ENCODE measurements at places on chromosomes 13 and 19.

DNA sequence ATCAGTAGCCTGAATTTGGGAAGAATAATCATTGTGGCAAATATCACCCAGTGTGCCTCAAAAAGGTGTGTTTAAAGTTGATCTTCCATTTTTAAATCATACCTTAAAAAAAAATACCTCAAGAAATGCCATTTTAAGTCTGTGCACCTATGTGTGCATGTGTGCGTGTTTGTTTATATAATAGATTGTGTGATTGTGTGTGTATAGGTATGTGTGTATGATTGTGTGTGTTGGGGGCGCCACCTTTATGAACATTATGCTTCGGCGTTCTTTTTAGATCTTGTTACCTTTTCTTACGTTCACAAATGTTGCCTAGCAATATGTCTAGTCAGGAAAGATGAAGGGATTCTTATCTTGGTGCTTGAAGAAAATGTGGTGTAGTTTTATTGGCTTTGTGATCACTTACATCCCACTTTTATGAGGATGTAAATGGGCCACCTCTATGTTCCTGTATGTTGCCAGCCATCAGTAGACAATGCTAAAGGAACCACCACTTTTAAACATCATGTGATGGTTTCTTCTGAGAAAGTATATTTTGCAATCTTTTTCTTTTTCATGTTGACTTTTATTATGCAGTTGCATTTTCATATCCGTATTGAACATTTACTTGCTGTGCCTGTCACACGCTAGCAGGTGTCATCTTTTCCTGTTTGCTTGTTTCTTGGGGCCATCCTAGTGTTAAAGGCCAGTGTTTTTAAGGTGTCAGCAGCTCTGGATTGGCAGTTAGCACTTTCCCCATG lies 2.2 kb upstream of the IRS2 start:
- DNase-seq = no peak

- DNase-seq = no peak
Observed at GRCh38 chr19:54521022-54521859, 18.6 kb downstream of the LAIR2 start.

DNA sequence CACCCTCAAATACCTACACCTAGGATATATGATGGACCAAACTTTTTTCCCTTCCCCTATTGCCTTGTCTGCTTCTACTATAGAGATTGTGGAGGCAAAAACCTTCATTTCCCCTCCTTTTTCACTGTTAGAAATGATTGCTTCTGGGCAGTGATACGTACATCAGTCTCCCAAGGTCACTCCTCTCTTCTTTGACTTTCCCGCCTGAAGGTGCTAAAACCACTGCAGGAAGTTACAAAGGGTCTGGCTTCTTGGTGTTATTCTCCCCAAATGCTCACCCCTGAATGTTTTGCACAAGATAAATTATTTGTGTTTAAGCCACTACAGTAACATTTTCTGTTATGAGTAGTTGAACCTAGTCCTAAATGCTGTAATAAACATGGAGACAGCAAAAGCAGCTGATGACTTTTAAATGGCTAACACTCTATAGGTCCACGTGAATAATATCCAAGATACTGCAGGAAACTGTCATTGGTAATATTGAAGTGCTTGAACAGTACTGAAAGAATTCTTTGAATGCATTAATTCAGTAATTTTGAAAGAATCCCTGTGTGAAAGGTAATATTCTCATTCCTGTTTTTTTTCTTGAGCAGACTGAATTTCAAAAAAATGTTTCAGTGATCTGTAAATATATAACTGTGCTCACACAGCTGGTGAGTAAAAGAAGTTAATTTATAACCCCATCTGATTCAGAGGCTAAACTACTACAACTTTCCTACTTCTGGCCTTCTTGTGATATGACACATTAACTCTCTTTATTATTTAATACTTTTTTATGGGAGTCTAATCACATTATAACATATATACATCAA lies 865.1 kb downstream of the EFNB2 start:
- no peak for DNase-seq

DNA sequence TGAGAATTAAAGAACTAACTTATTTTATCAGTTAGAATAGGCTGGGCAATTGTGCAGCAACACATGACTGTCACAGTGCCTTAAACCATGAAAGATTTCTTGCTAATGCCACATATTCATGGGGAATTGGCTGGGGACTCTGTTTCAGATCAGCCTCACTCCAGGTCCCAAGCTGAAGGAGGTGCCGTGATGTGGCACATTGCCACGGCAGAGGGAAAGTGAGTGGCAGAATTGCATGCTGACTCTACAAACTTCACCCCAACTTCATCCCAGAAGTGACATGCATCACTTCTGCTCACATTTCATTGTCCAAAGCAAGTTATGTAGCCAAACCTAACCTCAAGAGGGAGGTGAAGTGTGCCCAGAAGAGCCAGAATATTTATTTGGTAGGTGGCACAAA lies 37.8 kb downstream of the OLFM4 start:
- DNase-seq = no peak

GRCh38 chr13:62678039-62678438 lies 1262.4 kb upstream of the PCDH20 start:
- no peak for DNase-seq

DNA sequence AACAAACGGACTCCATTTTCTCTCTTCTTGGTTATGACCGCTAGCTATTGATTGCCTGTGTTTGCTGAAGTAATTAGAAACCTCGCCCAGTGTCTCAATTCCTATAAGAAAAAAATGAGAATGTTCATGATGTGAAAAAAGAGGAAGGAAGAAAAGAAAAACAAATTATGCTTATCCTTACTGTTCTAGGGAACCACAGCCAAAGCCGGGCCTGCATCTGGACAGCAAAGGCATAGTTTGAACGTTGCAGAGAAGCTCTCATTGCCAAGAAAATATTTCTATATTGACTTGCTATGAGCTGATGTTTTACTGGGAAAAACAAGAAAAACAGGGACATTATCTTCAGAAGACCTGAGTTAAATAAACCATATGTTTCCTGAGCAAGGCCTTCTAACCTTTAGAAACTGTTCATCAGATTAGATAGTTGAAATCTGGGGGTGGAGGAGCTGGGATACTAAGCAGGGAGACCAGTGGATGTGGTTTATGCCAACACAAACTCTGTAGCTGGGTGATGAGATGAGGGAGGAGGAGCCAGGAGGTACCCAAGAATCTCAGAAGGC lies 55.0 kb downstream of the EFNB2 start:
- DNase-seq = no peak

DNA sequence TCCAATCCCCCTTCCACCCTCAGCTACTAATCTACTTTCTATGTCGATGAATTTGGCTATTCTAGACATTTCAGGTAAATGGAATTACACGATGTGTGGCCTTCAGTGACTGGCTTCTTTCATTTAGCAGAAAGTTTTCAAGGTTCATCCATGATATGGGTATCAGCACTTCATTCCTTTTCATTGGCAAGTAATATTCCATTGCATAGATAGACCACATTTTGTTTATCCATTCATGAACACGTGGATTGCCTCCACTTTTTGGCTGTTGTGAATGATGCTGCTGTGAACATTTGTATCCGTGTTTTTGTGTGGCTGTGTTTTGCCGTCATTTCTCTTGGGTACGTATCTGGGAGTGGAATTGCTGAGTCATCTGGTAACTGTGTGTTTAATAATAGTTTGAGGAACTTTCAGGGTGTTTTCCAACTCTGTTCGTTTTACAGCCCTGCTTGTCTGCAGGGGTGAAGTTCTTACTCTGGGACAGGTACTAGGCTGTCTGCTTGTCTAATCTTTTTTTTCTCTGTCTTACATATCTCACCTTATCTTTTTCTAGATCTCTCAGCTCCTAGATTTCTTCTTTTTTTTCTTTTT lies 32.5 kb downstream of the MARK4 start:
- no peak for DNase-seq

GRCh38 chr13:30535046-30535445 lies 69.3 kb upstream of the HMGB1 start:
- no peak for DNase-seq

GRCh38 chr13:42569576-42570344 lies 4.2 kb upstream of the TNFSF11 start:
- DNase-seq = no peak

DNA sequence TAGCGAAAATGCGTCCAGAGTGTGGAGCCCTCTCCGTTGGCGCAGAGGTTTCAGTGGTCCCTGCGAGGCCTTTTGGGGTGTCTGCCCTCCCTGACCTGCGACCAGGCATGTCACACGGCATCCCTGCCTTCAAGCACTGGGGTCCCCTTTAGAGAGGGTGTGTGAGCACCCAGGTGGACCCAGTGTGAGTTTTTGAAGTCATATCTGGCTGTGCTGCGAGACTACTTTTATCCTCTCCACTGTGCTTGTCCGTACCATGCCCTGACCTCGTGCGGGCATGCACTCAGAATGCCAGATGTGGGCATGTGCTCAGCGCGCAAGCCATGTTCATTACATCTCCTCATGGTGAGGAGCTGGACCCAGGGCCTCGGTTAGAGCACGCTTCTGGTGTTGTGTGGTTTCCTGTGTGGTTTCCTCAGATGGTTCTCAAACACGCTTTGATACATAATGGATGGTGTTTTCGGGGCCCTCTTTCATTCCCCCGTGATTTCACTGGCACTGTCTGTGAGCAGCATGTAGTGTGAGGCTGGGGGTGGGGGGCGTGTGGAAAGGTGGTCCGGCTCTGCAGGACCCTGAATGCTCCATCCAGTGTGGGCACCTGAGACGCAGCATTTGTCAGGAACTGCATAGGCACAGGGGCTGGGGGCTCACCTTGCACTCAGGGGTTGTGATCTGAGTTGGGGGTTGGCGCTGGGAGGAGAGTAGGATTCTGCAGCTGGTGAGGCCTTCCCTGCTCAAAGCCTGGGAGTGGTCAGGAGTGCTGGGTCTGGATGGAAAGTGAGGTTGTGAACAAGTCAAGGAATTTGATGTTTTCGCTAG lies 2.3 kb downstream of the TFDP1 start:
- no peak for DNase-seq

DNA sequence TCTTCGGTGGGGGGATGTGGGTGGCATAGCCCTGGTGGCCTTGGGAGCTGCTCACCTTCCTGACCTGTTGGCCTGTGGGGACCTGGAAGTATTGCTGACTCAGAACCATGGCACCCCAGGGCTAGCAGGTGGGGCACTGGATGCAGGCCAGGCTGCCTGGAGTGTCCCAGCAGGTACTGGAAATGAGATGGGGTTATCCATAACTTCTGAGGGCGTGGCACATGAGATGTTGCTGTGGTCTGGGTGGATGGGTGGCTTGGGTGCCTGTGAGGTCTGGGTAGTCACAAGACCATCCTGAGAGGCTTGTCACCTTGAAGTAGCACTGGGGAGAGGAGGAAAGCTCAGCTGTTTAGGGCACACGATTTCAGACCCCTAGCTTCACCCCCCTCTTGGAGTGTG lies 636 bp upstream of the RNF225 start:
- DNase-seq = no peak

GRCh38 chr13:97221466-97221865 lies 667 bp upstream of the MBNL2 start:
- DNase-seq = no peak

DNA sequence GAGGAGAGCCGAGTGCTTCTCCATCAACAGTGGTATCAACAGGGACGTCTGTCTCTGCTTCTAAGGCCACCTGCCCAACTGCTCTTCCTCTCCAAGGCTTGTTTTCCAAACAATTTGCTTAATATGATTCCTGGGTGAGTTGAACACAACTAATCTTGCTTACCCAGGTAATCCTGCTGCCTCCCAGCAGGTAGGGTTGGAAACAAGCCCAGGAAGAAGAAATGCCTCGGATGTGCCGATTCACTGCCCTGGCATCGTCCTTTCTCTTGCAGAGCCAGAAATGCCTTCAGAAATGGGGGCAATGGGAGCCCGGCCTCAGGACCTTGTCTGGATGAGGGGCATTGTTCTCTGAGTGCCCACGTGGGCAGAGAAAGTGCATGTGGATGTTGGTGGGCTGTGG lies 51.9 kb upstream of the C1QTNF9B start:
- DNase-seq = no peak

DNA sequence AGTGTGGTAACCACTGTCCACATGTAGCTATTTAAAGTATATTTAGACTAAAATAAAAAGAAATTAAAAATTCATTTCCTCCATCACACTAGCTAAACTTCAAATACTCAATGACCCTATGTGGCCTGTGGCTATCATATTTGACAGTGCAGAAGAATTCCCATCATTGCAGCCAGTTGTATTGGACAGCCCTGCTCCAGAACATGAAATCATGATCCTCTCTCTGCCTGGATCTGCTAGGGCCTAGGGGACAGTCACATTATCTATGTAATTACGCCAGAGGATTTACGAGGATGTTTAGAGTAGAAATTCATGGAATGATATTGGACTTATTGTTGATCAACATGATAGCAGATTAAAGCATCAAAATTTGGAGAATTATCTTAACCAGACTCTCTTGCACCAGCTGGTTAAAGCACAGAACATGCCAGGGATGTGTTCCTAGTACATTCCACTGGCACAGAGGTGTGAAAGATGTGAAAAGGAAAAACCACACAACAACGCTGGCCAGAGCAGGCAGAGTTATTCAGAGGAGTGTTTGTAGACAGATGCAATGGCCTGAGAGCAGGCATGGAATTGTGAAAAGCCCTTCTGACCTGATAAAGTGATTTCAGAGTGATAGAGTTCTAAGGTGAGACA lies 108.9 kb upstream of the STARD13 start:
- no peak for DNase-seq

DNA sequence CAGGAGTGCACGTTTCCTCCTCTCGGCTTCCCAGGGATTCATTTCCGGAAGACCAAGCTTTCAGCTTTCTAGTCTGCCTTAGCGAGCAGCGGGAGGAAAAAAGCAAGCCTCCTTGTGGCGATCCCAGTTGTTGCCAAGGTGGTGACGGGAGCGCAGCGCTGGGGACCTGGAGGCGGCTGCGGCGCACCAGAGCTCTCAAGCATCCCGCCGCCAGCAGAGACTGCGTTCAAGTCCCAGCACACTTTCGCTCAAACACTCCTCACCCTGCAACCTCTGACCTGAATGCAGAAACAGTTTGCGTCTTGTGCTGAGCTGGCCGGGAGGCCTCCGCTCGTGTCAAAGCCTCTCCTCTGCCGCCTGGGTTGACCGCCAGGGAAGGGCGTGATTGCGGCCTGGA lies 4.9 kb downstream of the GSX1 start:
- no peak for DNase-seq

GRCh38 chr13:36068566-36068965 lies 62.6 kb downstream of the DCLK1 start:
- DNase-seq = no peak

DNA sequence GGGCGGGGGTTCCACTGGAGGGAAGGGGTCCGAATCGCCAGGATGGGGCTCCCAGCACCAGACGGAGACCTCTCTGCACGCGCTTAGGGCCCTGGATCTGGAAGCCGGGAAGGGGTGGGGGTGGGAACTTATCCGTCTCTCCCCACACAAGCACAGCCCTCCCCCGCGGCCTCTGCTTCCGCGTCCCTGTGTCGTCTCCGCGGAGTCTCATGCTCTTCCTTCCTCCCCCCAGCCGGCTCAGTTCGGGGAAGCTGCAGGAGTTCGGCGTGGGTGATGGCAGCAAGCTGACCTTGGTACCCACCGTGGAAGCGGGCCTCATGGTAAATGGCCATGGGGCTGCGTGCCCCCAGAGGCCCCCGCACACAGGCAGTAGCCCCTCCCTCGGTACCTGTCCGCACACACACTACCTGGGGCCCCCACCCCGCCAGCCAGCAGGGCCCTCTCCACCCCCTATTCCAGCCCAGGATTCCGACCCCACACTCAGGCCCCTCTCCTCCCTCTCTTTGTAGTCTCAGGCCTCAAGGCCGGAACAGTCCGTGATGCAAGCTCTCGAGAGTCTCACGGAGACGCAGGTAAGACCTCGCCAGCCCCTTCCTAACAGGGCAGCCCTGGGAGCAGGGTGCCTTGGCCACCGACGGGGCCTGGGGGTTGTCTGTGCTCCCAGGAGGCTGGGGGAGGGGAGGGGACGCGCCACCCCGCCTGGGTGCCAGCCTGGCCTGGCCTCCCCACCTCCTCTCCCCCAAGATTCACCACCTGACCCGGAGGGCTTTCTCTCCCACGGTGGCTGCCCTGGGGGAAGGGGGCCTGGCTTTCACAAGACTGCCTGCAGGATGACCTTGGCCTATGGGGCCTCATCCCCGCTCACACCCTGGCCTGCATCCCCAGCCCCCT lies 3.2 kb downstream of the MIDN start:
- DNase-seq = no peak

Measured in stimulated activated CD4-positive, alpha-beta T cell treated with anti-CD3 and anti-CD28 coated beads, Interleukin-2, amount 100 ng/mL, for 4 hours (primary cell).